CD4-positive, alpha-beta T cell (primary cell): ENCODE measurements at places on chromosomes 11 and 22.

DNA sequence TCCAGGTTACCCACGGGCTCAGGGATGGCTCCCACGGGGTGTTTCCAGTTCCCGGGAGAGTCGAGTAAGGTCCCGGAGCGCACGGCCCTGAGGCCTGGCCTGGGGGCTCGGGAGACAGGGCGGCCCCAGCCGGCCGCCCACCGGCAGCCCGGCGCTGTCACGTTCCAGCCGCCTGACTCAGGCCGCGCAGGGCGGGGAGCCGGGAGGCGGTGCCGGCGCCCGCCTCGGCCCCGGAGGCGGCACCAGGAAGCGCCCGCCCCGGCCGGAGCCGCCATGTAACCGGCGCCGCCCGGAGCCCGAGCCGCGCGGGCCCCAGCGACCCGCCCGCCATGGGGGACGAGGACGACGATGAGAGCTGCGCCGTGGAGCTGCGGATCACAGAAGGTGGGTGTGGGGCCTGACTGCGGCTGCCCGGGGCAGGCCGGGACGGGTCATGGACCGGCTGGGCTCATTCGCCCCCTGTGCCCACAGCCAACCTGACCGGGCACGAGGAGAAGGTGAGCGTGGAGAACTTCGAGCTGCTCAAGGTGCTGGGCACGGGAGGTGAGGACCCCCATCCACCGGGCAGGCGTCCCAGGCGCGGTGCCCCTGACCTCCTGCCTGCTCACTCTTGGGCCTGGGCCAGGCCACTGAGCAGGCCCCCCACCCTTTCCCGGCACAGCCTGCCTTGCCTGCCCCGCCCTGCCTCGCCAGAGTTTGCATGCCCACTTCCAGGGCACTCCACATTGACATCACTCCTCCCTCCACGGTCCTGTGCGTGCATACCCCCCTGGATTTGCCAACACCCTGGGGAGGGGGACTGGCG, at the start of gene RPS6KA4:
TSS of gene RPS6KA4 (plus strand) at position 256 of the 805 bp plus-strand sequence. CDS start at position 330, 74 bp downstream.
- DNase-seq, result no peak

- DNase-seq, result no peak
Observed at GRCh38 chr11:2772544-2773031, 72.8 kb upstream of the KCNQ1OT1 start.

DNA sequence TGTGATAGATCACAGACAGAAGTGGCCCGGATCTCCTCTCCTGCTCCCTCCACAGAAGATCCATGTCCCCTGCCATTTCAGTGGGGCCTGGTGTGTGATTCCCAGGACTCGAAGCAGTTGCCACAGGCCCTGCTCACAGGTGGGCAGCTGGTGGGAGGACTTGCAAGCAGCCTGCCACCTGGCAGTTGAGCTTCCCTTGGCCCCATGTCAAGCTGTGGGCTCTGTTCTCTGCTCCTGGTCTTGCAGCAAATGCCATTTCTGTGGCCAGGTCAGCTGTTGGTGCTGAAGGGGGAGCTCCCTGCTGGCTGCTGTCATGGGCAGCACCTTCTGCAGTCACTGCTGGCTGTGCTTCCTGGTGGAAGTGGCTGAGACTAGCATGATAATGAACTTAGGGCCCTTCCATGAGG, 59.1 kb upstream of the SLC22A12 start:
- DNase-seq, result no peak

GRCh38 chr11:78689101-78689500, 114.4 kb upstream of the NARS2 start:
- no peak for DNase-seq

GRCh38 chr11:41119484-41119883, 340.0 kb downstream of the LRRC4C start:
- DNase-seq, result no peak

DNA sequence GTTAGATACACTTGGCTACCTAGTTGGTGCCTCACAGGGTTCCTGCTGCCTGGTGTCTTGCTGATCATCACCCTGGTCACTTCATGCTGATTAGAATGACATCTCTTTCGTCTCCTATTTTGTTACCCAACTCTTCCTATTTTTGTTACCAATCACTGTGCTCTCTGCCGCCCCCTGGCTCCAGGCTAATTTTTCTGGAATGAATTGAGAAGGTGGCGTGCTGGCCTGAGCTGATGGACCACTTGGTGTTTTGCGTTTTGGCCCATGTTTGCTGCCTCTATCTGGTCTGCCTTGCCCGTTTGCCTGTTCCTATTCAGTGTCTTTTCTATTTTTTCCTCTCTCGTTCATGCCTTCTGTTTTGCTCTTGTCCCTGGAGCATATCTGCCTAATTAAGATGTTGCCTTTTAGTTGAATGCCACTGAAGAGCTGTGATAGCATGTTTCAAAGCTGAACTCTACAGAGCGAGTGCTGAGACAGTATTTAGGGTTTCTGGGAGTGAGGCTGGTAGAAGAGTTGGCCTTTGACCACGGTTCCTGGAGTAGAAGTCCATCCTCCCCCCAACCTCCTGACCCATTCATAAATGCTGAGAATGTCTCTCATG, 5.9 kb upstream of the ATF4 start:
- DNase-seq, result no peak

GRCh38 chr11:112471731-112472130, 211.1 kb upstream of the PLET1 start:
- no peak for DNase-seq

DNA sequence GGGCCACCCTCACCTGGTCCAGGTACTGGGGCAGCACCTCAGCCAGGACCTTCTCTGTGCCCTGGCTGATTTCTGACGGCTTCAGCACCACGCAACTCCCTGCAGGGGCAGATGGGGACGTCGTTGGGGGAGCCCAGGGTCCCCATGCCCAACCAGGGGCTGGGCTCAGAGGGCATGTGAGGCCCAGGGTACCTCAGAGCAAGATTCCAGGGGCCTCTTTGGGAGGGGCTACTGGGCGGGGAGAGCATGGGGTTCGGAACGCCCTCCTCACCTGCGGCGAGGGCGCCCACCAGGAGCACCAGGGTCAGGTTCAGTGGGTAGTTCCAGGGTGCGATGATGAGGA, 8.1 kb downstream of the ALDH3B2 start:
- no peak for DNase-seq

GRCh38 chr11:35580397-35580781, 37.9 kb upstream of the FJX1 start:
- DNase-seq, result no peak

- DNase-seq, result peak; percentile 26
Observed at GRCh38 chr11:1628506-1629325, 859 bp upstream of the KRTAP5-5 start.

GRCh38 chr11:74453373-74453975, 13.9 kb downstream of the KCNE3 start:
- DNase-seq, result peak; percentile 68

GRCh38 chr11:42543844-42544419, 767.9 kb upstream of the API5 start:
- no peak for DNase-seq

- no peak for DNase-seq
Observed at GRCh38 chr22:48423481-48423911, 1404.2 kb downstream of the BRD1 start.

DNA sequence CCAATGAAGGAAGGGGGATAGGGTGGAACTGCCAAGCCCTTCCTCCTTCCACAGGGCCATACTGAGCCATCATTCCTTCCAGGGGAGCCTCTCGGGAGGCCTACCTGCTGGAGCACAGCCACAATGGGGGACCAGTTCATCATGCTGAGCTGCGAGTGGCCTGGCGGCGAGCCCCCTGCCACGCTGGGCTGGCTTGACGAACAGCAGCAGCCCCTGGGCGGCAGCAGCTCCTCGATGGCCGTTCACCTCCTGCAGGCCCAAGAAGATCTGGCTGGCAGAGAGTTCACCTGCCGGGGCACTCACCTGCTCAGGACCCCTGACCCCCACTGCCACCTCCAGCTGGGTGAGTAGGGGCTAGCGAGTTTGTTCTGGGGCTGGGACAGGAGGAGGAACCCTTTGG, 5.9 kb downstream of the VSIG10L2 start:
- DNase-seq, result no peak

DNA sequence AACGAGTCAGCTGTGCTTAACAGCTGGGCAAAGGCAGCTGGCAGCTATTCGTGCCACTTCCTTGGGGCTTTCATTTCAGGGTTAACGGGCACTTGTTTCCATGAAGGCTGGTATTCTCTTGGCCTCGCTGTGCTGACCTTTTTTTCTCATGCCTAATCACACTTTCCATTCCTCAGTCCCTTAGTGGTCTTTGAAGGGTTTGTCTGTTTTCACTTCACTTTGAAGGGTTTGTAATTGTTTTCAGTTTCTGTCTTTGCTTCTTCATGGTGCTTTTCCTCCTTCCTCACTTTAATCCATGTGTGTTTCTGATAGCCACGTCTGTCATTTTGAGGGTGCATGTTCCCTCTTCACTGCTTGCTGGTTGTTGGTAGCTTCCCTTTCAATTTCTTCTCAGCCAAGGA, 24.6 kb downstream of the PPIL2 start:
- DNase-seq, result no peak

- no peak for DNase-seq
Observed at GRCh38 chr22:37060801-37061610, 9.5 kb downstream of the KCTD17 start.

- DNase-seq, result no peak
Observed at GRCh38 chr11:91243051-91243450, 981.6 kb upstream of the FAT3 start.
